ENCODE measurements at places on chromosomes 12 and 14. TPM values are rescaled to one million over a fixed set of nuclear protein-coding genes. Genes with fewer than 3 reads are reported as not detected.
A peak's percentile ranks its signal among the peaks of the same experiment; 100 is the strongest.

Gene METTL1
- 4.8 TPM for total RNA-seq

DNA sequence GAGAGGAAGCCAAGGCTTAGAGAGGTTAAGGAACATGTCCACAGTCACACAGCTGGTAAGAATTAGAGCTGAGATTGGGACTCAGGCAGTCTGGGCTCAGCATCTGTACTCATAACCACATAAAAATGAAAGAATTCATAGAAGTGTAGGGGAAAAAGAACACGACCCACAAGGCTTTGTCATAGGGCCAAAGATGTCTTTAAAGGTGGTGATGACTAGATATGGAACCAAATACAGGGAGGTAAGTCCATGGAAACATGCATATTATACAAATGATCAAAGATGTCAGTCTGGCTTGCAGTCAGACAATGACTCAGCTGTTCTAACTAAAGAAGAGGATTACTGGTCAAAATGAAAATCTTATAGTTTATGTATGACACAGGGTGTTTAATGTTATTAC is 7.2 kb upstream of the SSPN start:
- DNase-seq = no peak

GRCh38 chr14:95463171-95463901 is 53.1 kb downstream of the SYNE3 start:
- peak; percentile 66 for DNase-seq

- no peak for DNase-seq
Observed at GRCh38 chr12:4800555-4800954, 80.4 kb downstream of the GALNT8 start.

- DNase-seq = no peak
Observed at GRCh38 chr12:131938082-131938481, 9.0 kb downstream of the PUS1 start.

GRCh38 chr12:59615392-59616165 is 19.8 kb downstream of the SLC16A7 start:
- DNase-seq = no peak

Gene TMEM132C
- total RNA-seq = 1.6 TPM

DNA sequence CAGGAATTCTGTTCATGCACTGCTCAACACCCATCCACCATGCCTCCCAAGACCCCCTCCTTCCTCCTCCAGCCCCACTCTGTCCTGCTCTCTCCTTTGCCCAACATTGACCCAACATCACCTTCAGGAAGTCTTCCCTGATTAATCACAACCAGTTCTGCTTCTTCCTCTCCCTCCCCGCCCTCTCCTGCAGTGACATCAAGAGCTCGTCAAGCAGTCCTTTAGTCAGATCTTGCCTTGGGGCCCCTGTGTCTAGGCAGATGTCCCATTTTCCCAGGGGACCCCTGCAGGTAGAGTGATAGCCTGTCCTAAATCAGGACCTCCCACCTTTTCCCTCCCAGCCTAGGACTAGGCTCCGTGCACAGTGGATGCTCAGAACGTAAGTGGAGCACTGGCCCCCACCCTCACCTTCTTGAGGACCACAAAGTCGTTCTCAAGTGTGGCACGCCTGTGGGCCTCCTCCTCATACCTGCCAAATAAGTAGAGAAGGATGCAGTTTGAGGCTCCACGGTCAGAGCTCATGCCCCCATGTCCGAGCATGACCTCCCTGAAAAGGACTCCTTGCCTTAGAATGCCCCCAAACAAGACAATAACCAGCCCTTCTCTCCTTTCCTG is 2.3 kb downstream of the KRT78 start:
- no peak for DNase-seq

- no peak for DNase-seq
Observed at GRCh38 chr14:105161309-105161708, 7.3 kb downstream of the JAG2 start.

DNA sequence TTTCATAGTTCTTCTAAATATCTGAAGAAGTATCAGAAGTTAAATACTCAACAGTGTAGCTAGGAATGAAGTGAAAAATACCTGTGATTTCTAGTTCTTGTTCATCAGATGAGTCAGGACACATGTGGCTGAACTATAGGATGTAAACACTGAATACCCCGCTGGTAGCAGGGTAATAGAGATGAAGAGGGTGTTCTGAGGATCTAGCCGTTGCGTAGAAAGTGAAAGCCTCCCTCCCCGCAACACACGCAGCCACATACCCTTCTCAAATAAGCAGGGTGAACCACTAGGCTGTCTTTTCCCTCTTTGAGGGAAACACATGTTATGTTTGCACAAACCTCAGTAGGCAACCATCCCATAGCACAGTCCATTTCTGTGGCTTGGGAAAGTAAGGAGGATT is 16.4 kb upstream of the RNASE12 start:
- no peak for DNase-seq

DNA sequence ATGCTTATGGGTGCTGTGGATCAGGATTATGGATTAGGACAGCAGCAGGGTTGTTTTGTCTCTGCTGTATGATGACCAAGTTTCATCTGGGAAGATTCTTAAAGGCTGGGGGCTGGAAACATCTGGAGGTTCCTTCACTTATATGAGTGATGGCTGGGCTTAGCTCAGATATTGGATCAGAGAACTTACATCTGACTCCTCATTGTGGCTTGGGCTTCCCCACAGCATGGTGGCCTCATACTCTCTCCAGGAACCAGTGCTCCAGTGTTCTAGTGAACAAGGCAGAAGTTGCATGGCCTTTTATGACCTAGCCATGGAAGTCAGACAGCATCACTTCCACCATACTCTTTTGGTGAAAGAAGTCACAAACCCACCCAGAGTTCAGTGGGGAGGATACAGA is 336.1 kb upstream of the TBX3 start:
- no peak for DNase-seq

- no peak for DNase-seq
Observed at GRCh38 chr12:12583510-12584178, 21.0 kb upstream of the DUSP16 start.

GRCh38 chr12:1108276-1108675 is 117.3 kb downstream of the ERC1 start:
- no peak for DNase-seq

Gene HHIPL1
- 0.79 TPM for total RNA-seq

GRCh38 chr14:101480747-101481530 is 80.4 kb upstream of the DIO3 start:
- peak; percentile 6 for DNase-seq

Gene TEX22
- not detected for total RNA-seq

GRCh38 chr12:124078800-124079199 is 105.8 kb downstream of the ZNF664 start:
- no peak for DNase-seq

DNA sequence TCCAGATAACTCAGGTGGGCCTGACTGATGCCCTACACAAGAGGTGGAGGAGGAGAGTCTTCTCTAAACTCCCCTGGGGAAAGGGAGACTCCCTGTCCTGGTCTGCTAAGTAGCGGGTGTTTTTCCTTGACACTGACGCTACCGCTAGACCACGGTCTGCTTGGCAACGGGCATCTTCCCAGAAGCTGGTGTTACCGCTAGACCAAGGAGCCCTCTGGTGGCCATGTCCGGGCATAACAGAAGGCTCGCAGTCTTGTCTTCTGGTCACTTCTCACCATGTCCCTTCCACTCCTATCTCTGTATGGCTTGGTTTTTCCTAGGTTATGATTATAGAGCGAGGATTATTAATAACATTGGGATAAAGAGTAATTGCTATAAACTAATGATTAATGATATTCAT is 965.5 kb downstream of the TMEM121 start:
- peak; percentile 25 for DNase-seq

DNA sequence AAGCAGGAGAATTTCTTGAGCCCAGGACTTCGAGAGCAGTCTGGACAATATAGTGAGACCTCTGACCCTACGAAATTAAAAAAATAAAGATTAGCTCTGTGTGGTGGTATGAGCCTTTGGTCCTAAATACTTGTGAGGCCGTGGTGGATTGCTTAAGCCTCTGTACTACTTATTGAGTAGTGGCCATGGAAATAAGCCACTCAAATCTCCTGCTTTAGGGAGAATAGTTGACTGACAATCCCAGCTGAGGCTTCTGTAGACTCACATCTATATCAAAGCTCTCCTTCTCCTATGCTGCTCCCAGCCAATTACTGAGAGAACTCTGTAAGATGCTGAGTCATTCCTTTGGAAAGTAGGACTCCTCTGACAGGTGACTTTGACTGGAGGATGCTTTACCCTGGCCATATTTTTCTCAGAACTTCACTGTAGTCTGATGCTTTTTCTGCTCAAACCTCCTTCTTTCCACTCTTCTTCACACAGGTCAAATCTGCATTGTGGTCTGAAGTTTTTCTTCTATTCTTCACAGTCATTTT is 420.2 kb downstream of the SLC6A15 start:
- DNase-seq = no peak

GRCh38 chr12:117441751-117442150 is 80.3 kb upstream of the NOS1 start:
- DNase-seq = no peak

DNA sequence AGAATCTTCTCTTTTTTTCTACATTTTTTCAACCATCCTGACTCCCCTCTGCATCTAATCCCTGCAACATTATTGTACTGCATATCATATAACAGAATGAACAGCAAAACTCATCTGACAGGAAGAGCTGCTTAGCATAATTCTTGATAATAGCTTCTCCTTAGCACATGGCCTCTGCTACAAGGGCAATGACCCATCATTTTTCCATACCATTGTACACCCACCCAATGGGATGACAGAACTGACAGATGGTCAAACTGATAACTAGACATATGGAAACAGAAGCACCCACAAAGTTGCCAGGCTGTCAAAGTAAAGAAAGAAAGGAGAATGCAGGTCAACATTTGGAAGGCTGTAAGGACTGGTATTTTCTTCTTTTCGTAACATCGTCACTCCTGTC is 390.4 kb upstream of the USP15 start:
- DNase-seq = no peak

- peak; percentile 16 for DNase-seq
Observed at GRCh38 chr14:92473261-92473968, 40.2 kb upstream of the RIN3 start.
